GOT3 (cell line): ENCODE measurements at places on chromosomes 13 and 19.

GRCh38 chr13:112941349-112941748 lies 27.7 kb upstream of the MCF2L start:
- DNase-seq: no peak

DNA sequence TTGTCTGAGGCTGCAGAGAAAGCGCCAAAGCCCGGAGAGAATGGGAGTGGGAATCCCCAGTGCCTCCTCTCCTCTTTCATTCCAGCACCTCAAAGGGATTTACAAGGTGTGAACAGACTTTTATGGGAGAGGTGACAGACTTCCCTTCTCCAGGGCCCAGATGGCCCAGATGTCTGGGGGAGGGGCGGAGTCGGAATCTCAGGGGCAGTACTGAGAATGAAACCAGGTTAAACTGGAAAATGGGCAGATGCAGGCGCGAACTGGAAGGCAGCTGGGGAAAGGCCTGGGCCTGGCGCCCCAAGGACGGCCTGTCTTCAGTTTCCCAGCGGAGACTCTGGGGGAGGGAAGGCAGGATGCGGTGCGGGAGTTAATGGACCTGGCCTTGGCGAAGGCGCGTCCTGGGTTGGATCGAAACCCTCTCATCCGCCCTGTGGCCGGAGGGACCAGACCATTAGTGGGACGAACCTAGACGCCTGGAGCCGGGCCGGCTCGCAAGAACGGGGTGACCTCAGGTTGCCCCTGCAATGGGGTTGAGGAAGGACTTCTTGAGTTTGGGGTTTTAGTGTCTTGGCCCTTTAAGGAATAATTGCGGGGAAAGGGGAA lies 592 bp upstream of the TRIP10 start:
- no peak for DNase-seq

DNA sequence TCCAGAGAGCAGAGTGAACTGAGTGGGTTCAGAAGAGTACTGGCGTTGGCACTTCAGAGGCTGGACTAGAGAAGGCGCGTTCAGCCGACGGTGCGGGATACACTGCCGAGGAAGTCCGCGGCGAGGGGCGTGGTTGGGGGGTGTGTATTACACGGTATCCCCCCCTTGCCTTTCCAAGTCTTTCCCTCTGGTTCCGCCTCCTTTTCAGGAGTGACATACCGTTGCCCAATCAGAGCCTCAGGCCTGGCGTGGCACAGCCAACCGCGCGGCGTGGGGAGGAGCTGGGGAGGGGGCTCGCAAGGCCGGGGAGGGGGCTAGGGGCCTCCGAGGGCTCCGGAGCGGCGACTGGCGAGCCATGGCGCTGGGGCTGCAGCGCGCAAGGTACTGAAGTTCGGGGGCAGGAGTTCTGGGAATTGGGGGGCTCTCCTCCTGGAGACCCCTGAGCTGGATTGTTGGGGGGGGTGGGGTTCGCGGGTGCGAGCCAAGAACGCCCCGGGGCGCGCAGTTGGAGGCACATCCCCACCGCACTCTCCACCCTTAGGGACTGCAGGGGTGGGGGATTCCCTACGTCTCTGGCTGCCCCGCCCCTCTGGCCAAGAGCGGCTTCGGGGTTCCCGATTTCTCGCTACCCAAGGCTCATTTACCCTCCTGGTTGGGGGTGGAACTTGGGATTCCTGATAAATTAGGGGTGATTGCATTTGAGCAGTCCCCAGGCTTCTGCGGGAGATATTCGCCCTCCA lies at the start of gene HIF3A:
TSS of gene HIF3A (plus strand) at position 321 of the 740 bp plus-strand sequence. CDS start at position 356, 35 bp downstream.
- DNase-seq: no peak

- DNase-seq: no peak
Observed at GRCh38 chr13:75813323-75813722, 177.2 kb downstream of the LMO7 start.

DNA sequence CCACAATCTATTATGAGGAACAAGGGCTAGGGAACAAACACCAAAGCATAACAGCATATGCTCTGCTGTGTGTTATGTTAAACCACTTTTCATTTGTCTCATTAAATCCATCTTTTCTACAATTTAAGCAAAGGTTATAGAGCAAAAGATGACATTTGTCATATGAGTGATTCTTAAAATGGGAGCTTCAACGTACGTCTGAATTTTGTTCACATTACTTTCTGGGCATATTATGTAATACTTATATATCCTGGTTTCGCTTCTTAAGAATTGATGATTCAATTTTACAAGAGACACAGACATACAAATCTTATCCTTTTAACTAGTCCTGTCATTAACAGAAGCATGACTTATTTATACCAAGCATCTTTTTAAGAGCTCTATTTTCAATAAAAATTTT lies 3.3 kb upstream of the TPP2 start:
- no peak for DNase-seq

GRCh38 chr19:8304841-8305621 lies 3.1 kb downstream of the CD320 start:
- DNase-seq: no peak

GRCh38 chr13:47829690-47830089 lies 171.4 kb downstream of the SUCLA2 start:
- no peak for DNase-seq

- DNase-seq: no peak
Observed at GRCh38 chr13:39945226-39945625, 289.8 kb downstream of the COG6 start.

DNA sequence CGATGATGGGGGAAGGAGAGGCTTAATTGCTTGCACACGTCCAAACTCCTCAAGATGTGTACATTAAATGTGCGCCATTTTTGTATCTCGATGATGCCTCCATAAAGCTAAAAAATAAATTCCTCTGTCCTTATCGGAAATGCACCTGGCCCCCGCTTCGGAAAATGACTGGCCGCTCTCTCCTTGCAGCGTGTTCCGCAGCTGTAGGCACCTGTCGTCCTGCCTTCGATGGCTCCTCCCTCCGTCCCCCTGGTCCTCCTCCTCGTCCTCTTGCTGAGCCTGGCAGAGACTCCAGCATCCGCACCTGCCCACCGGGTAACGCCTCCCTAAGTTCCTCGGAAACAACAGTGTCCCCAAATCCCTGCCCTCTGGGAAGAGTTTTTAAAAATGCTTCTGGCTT lies 1.1 kb downstream of the GALP start:
- no peak for DNase-seq

DNA sequence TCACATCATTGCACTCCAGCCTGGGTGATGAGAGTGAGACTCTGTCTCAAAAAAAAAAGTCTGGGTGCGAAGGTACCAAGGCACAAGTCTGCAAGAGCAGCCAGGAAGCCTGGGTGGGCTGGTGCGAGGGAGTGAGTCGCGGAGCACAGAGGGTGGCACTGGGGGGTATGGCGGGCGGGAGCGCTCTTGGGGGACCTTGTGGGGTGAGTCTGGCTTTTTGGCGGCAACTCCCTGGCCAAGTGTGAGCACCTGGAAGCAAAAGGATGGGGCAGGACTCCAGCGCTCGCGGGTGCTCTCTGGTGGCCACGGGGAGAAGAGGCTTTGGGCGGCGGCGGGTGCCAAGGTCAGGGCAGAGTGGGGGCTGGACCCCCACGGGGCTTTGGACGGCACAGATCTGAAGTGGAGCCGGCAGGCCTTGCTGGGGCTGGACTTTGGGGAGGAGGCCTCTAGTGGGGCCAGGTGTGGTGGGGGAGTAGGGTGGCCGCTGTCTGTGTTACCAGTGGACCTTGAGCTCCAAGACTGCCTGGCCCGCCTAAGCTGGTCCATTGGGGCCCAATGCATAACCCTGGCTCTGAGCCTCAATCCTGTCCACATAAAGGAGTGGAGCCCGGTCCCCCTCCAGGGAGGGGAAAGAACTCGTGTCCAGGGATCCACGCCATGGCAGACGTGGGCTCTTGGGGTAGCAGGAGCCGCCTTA lies 1.6 kb downstream of the P2RY11 start:
- DNase-seq: no peak

DNA sequence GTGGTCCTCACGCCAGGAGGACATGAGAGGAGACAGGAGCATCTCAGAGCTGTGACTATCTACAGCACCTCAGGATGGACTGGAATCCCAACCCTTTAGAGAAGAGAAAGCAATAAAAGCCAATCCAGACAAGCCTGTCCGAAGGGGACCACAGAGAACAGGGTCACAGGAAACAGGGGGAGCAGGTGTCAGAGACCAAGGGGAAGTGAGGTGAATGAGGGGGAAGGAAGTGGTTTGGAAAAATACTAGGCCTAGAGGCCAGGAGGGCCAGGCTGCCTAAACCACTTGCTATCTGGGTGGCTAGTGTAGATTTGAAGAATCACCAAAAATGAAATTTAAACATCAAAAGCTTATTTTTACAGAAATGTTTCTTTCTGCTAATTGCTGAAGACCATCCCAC lies 16.2 kb downstream of the TMTC4 start:
- DNase-seq: no peak
